KG1 (cell line): ENCODE measurements at places on chromosomes 4 and X.

DNA sequence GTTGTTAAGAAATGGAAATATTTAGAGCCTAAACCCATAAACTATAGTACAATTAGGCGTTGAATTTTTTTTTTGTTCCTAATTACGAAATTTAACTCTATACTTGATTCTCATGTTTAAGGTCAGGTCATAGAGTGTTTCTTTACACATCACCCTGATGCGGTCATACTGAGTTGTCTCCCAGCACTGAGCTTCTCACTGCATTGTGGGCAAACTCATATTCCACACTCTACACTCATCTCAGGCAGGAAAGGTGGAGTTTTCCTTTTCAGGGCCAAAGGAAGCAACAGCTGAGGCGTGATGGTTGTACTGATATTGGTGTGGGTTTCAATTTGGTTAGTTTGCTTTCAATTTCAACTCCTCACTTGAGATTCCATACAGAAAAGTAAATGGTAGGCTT, 75.4 kb downstream of the FAT4 start:
- no peak for DNase-seq

DNA sequence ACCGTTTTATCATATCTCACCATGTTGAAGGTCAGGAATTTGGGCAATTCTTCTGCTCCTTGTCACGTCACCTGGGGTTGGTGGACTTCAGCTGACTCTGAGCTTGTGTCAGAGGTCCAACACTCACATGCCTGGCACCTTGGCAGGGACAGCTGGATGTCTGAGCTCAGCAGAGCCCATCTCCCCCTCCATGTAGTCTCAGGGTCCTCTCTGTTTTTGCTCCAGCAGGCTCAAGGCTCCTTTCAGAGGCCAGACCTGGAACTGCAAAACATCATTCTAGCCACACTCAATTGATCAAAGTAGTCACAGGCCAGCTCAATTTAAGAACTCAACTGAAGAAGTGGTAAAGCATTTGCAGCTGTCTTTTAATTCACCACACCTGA, 45.4 kb downstream of the EDNRA start:
- no peak for DNase-seq

DNA sequence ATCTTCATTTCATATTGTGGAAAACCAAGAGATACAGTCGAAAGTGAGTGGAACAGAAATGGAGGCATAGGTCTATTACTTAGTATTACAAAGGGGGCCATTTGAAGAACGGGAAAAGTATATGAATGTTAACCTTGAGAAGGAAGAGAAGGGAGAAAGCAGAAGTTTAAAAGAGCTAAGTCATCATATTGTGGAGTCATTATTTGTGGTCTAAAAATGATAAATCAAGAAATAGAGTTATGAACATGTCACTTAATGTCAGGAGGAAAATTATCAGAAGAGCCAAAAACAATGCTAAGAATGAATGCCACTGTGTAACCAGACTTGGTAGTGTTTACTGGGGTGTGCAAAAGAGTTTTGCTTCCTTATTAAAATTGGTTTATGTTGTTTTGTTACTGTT, 589.5 kb upstream of the LCORL start:
- DNase-seq = no peak

DNA sequence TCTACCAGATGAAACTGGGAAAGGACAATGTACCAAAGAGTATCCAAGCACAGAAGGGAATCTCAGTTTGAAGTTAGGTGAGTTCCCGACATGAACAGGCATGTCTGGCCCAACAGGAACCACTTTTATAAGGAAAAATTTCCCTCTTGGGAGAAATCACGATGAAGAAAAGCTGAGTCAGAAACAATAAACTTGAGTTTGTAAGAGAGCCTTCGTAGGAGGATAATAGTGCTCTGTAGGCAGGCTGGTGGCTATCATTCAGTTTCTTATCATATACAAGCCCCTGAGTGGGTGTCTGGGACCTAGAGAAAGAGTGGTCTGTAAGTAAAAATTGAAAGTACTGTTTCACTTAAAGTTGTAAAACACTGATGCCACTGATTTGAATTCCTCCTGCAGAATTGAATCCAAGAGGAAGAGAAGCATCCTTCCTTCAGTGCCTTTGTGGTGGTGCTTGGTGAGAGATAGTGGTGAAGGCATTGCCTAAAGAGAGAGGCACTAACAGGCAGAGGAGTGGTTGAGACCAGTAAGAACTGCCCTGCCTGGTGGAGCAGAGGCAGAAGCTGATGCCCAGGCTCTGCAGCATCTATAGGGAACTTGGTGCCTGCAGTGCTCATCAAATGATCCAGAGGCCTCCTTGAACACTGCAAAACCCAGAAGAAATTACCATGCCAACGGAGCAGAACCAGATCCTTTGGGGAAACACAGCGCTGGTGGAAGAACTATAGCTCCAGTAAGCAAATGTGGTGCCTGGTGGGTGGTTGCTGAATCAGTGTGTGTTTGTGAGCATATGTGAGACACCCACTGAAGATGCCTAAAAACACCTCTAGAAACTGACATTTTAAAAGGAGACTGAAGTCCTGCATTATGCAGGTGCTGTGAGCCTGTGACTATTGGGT, 31.7 kb upstream of the METAP1 start:
- DNase-seq = no peak

DNA sequence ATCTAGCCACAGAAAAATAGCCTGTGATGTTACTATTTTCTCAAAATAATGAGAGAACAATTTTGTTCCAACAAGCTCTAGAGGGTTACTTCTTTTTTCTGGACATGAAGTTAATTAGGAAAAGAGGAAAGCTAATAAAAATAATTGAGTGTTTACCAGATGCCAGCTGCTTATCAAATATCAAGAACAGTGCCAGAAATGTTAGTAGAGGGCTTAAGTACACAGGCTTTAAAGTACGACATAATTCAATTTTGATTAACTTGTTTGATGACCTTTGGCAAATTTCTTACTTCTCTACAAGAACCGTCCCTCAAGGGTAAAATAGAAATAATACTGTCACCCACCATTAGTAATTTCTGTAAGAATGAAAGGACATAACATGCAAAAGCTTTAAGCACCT, 977.0 kb downstream of the FSTL5 start:
- DNase-seq = no peak

DNA sequence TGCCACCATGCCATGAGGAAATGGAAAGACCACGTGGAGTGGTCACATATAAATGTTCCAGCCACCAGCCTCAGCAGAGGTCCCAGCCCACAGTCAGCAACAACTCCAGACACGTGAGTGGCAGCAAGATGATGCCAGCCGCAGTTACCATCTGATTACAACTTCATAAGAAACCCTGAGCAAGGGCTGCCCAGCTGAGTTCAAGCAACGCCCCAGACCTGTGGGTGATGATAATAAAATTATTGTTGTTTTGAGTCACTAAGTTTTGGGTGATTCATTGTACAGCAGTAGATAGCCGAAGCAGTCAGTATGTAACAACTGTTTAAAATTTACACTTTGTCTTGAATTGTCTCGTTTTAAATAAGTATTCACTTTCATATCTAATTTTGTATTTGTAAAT, 5.8 kb upstream of the CCNG2 start:
- DNase-seq = no peak

DNA sequence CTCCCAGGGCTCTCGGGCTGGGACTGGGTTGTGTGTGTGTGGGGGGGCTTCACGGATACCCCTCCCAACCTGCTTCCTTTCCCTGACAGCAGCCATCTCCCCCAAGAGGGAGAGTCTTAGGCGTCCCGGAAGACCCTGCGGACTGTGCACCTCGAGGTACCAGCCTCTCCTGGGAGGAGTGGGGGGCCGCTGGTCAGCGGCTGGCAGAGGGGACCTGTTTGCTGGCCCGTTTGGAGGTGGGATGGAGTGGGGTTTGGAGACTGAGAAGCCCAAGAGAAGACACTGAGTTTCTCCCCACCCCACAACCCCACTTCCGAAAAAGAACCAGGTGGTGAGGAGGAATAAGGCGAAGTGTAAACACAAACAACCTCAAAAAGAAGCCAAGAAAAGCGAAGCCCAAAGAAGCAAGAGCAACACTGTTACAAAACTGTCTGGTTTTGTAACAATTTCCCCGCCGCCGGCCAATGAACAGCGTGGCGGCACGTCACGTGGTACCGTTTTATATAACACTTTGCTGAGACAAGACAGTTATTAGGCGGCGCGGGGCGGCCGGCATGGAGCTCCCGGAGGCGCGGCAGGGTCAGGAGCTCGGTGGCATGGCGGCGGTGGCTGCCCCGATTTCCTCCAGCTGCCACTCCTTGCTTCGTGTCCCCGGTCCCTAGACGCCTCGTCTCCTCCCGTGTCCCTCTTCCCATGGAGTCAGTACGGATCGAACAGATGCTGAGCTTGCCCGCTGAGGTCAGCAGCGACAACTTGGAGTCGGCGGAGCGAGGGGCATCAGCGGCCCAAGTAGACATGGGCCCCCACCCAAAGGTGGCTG, at the start of gene LONRF3:
TSS of gene LONRF3 (plus strand) at position 531 of the 820 bp plus-strand sequence. CDS start at position 694, 163 bp downstream.
- DNase-seq = no peak

DNA sequence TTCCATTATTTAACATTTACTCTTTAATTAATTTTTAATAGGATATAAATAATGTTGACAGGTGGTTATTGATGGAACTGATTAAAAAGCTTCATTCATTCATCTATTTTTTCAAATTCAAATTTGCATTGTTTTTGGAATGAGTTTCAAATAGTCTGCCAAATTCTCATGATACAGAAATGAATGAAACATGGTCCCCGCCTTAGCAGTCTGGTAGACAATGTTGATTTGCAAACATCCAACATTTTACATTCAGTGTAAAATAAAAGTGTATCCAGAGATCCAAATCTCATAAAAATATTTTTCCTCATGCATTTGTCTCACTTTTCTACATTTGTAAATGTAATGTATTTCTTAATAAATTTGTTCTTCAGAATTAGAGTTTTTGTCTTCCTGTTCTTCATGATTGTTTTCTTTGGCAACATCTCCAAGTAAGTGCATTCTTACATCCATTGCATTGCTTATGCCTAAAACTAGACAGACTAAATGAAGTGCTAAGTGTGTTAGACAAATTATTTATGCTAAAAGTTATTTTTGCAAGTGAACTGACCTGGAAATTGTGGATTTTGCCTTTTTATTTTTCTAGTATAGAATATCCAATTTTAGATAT, 142.3 kb downstream of the PCDH18 start:
- no peak for DNase-seq
